ENCODE measurements at places on chromosomes 4 and X. TPM values are rescaled to one million over a fixed set of nuclear protein-coding genes. Genes with fewer than 3 reads are reported as not detected.

The PRDM5 gene
- 5.7 TPM for total RNA-seq

The CXorf51B gene
- total RNA-seq = not detected

The SLC16A2 gene
- total RNA-seq = 3.3 TPM

The SMIM14 gene
- 15.1 TPM for total RNA-seq

The NAP1L3 gene
- 0.22 TPM for total RNA-seq

The SYNPO2 gene
- total RNA-seq = 0.07 TPM

The ZAR1 gene
- not detected for total RNA-seq

The PITX2 gene
- total RNA-seq = 0.31 TPM

The RIPPLY1 gene
- total RNA-seq = not detected

The AMTN gene
- total RNA-seq = not detected

GRCh38 chr4:174580597-174580996 is 58.3 kb upstream of the HPGD start:
- no peaks in the 10 kb centered on the region for H3K27me3 ChIP-seq
- DNase-seq = no peak
- H3K36me3 ChIP-seq = no peaks in the 10 kb centered on the region
- H3K27ac ChIP-seq = no peak overlapping the region
- H3K4me1 ChIP-seq = no peaks in the 10 kb centered on the region

DNA sequence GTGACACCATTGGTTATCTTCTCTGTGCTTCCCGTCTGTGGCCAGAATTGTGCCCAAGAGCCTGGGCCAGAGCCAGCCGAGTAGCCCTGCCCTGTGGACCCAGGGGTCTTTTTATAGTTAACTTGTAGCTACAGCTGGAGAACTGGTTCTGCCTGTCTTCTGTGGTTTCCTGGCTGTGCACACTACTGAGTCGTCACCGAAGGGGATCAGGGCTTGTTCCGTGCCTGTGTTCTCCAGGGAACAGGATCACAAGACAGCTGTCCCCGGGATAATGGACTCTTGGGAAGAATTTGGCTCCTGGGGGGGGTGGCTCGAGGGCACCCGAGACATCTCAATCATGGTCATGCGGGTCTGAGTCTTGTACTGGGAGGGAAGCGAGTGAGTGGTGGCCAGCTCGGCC is 22.1 kb upstream of the OPN1LW start:
- H3K4me3 ChIP-seq = no peak overlapping the region
- no peaks in the 10 kb centered on the region for H3K27me3 ChIP-seq
- H3K27ac ChIP-seq = no peak overlapping the region
- no peak for DNase-seq
- no peaks in the 10 kb centered on the region for H3K36me3 ChIP-seq

- H3K27me3 ChIP-seq = no peaks in the 10 kb centered on the region
- no peak for DNase-seq
- H3K36me3 ChIP-seq = peaks cover 87% of the 10 kb centered on the region
- no peak overlapping the region for H3K4me3 ChIP-seq
These were observed 35.4 kb downstream of the WDR1 start for GRCh38 chr4:10081218-10081606.

- H3K27me3 ChIP-seq = no peaks in the 10 kb centered on the region
- no peaks in the 10 kb centered on the region for H3K4me1 ChIP-seq
- H3K27ac ChIP-seq = no peak overlapping the region
- H3K4me3 ChIP-seq = no peak overlapping the region
These were observed 795.0 kb downstream of the CENPC start for GRCh38 chr4:66750273-66750672.

DNA sequence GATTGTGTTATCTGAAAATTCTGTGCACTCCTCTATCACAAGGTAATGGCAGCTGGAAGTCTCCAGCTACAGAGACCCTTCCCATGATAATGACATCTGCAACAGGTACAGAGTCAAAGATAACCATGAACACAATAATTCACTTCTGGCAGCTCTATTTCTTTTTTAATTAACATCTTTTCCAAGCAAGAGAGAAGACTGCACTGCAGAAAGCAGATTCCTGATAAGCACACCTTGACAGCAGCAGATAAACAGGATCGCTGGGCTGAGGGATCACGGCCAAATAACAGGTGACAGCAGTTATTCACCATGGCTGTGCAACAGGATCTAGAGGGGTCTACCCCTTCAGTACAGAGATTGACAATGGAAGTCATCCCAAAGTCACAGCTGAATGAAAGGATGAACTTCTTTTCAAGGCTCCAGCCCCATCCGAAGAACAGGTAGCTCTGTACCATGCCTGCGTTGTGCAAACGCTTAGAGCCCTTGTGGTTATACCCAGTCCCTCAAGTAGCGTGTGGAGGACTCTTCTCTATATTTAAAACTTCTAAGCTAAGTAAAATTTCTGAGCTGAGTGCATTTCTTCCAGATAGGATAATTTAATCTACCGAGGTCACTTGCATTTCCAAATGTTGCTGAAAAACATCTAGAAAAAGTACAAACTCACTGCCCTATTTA is 66.7 kb downstream of the DCHS2 start:
- H3K36me3 ChIP-seq = no peaks in the 10 kb centered on the region
- no peak for DNase-seq
- H3K27ac ChIP-seq = no peak overlapping the region

GRCh38 chrX:104172788-104173187 is 6.5 kb downstream of the FAM199X start:
- H3K27ac ChIP-seq = no peak overlapping the region
- no peaks in the 10 kb centered on the region for H3K36me3 ChIP-seq
- DNase-seq = no peak

DNA sequence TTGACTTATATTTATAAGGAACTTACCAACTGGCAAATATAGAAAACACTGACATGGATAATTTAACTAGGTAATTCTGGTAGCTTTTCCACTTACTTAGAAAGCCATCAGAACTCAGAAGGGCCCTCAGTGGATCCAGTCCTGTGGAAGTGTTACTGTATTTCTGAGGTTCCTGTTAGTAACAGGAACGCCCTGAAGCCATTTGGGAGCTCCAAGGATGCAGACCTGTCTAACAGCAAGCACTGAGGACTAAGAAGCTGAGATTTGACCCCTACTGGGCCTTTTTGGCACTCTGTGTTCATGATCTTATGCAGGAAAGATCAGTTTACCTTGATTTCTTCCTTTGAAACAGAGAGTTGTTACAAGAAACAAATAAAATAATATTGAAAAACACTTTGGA is 46.0 kb upstream of the TLL1 start:
- no peak overlapping the region for H3K27ac ChIP-seq
- no peaks in the 10 kb centered on the region for H3K27me3 ChIP-seq
- H3K36me3 ChIP-seq = no peaks in the 10 kb centered on the region
- no peak overlapping the region for H3K4me3 ChIP-seq
- H3K4me1 ChIP-seq = no peaks in the 10 kb centered on the region

DNA sequence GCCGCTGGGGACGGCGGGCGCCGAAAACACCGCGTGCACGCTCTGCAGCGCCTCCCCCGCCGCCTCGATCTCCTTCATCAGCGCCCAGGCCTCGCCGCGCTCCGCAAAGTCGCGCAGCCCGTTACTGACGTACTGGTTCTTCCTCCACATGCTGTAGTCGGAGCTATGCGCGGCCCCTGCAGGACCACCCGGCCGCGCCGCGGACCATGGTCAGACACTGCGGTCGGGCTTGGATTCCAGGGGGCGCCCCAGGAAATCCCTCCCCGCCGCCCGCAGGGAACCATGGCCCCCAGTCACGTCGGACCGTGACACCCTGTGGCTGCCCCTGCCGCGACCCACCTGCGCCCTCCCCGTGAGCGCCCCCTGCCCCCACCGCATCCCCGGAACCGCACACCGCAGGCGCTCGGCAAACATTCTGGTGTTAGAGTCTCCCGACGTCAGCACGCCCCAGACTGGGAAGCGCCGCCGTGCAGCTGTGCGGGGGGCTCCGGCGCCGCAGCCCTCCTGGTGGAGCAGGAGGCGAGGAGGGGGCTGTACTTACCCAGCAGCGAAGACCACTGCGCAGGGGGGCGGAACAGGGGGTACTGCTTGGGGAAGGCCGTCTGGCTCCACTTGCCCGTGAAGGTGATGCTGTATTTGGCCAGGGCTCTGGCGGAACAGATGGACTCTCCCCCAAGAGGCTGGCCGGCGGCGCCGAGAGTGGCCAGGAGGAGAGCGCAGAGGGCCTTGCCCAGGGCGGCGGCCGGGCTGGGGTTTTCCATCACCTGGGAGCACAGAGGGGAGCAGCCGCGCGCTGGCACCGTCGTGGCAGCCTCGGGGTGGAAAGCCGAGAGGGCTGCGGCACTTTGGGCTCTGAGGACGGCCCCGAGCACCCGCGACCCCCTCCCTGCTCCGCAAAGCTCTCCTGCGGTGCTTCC is 814 bp downstream of the SPON2 start:
- H3K4me3 ChIP-seq = no peak overlapping the region
- H3K27me3 ChIP-seq = peaks cover 33% of the 10 kb centered on the region
- no peak overlapping the region for H3K27ac ChIP-seq
- H3K4me1 ChIP-seq = peaks cover 3% of the 10 kb centered on the region
- no peak for DNase-seq

DNA sequence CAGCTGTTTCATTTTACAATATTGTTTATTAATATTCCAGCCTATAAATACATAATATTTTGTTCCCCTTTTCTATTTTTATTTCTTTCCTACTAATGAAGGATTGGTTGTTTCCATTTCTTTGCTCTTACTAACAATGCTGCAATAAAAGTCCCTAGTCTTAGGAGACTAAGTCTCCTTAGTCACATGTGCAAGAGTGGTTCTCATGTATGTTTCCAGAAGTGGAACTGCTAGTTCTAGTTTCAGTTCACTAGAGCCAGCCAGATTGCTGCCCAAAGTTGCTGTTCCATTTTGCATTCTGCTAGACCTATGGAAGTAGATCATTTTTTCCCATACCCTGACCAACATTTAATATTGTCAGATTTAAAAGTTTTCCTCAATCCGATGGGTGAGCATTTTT is 44.3 kb downstream of the CNGA1 start:
- H3K4me3 ChIP-seq = no peak overlapping the region
- no peak overlapping the region for H3K27ac ChIP-seq
- H3K4me1 ChIP-seq = no peaks in the 10 kb centered on the region
- H3K27me3 ChIP-seq = no peaks in the 10 kb centered on the region
- no peaks in the 10 kb centered on the region for H3K36me3 ChIP-seq
- no peak for DNase-seq

- no peaks in the 10 kb centered on the region for H3K36me3 ChIP-seq
- H3K4me3 ChIP-seq = no peak overlapping the region
- H3K27me3 ChIP-seq = no peaks in the 10 kb centered on the region
- H3K4me1 ChIP-seq = no peaks in the 10 kb centered on the region
These were observed 83.6 kb downstream of the PARM1 start for GRCh38 chr4:75016472-75016871.

GRCh38 chr4:14716691-14717090 is 285.6 kb upstream of the CPEB2 start:
- H3K27ac ChIP-seq = no peak overlapping the region
- no peaks in the 10 kb centered on the region for H3K27me3 ChIP-seq
- DNase-seq = no peak
- no peaks in the 10 kb centered on the region for H3K4me1 ChIP-seq
- no peaks in the 10 kb centered on the region for H3K36me3 ChIP-seq
- H3K4me3 ChIP-seq = no peak overlapping the region
